ENCODE measurements at places on chromosomes 6 and 20.

GRCh38 chr6:130699742-130700141, 127.5 kb upstream of the SMLR1 start:
- H3K4me1 ChIP-seq = no peaks in the 10 kb centered on the region
- peaks cover 4% of the 10 kb centered on the region for H3K27me3 ChIP-seq
- peaks cover 1% of the 10 kb centered on the region for H3K36me3 ChIP-seq
- no peak overlapping the region for H3K27ac ChIP-seq

- H3K4me3 ChIP-seq = no peak overlapping the region
- no peak for DNase-seq
Measured at GRCh38 chr20:18984238-18985200, 170.9 kb downstream of the SCP2D1 start.

- no peaks in the 10 kb centered on the region for H3K36me3 ChIP-seq
- no peak overlapping the region for H3K27ac ChIP-seq
- H3K4me3 ChIP-seq = no peak overlapping the region
- no peaks in the 10 kb centered on the region for H3K27me3 ChIP-seq
Measured at GRCh38 chr20:60365064-60365666, 406.9 kb downstream of the CDH26 start.

DNA sequence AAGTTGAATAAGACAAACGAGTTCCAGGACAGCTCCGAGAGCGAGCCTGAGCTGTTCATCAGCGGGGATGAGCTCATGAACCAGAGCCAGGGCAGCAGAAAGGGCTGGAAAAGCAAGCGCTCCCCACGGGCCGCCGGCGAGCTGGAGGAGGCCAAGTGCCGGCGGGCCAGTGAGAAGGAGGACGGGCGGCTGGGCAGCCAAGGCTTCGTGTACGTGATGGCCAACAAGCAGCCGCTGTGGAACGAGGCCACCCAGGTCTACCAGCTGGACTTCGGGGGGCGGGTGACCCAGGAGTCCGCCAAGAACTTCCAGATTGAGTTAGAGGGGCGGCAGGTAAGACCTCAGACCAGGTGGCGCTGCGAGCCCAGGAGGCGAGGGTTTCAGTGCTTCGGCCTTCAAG, 56.0 kb upstream of the TMEM181 start:
- H3K27me3 ChIP-seq = no peaks in the 10 kb centered on the region
- DNase-seq = no peak
- H3K4me1 ChIP-seq = no peaks in the 10 kb centered on the region
- H3K36me3 ChIP-seq = peaks cover 53% of the 10 kb centered on the region
- H3K27ac ChIP-seq = no peak overlapping the region
- no peak overlapping the region for H3K4me3 ChIP-seq

GRCh38 chr20:11937230-11937629, 19.5 kb downstream of the BTBD3 start:
- H3K4me1 ChIP-seq = peaks cover 7% of the 10 kb centered on the region
- DNase-seq = no peak
- no peak overlapping the region for H3K4me3 ChIP-seq
- no peaks in the 10 kb centered on the region for H3K27me3 ChIP-seq
- H3K27ac ChIP-seq = no peak overlapping the region

DNA sequence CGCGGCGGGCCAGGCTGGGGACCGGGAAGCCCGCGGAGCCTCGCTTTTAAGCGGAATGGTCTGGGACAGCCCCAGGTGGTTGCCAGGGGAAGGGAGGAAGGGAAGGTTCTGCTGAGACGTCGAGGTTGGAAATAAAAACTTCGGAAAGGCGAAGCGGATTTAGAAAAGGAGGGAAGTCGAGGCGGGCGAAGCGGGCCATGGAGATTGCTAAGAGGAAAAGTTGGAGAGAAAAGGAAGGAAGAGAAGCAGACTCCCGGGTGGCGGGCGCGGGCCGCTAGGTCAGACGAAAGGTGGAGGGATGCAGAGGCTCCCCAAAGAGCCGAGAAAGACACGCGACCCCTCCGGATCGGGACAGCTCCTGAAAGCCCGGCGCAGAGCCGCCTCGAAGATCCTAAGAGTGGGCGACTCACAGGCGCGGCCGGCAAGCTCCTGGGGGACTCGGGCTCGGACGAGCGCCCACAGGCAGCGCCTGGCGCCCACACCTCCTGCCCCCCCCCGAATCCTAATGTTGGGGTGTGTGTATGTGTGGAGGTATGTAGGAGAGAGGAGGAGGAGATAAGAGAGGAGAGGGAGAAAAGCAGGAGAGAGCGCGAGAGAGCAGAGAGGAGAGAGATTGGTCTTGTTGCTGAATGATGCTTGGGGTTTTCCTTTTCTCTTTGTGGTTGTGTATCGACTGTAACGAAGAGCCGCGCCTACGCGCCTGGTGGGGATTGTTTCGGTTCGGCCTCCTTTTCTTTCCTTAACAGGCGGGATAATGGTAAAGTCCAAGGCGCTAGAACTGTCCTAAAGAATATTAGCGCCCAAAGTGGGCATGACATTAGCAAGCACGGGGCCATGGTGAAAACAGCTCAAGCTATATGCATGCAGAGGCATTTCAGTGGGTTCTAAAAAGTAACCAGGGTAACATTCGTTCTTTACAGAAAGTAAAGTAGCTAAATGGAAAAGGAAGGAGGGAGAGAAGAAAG, 1.5 kb downstream of the TFAP2B start:
- H3K4me3 ChIP-seq = peak overlapping the region; percentile 80
- H3K27me3 ChIP-seq = peaks cover 85% of the 10 kb centered on the region
- peak overlapping the region; percentile 92 for H3K27ac ChIP-seq
- H3K4me1 ChIP-seq = peaks cover 47% of the 10 kb centered on the region

- no peak overlapping the region for H3K27ac ChIP-seq
- H3K36me3 ChIP-seq = no peaks in the 10 kb centered on the region
- H3K4me3 ChIP-seq = no peak overlapping the region
- DNase-seq = no peak
- H3K4me1 ChIP-seq = no peaks in the 10 kb centered on the region
- H3K27me3 ChIP-seq = no peaks in the 10 kb centered on the region
Measured at GRCh38 chr6:93213028-93213427, 206.3 kb downstream of the EPHA7 start.

- peaks cover 11% of the 10 kb centered on the region for H3K36me3 ChIP-seq
- DNase-seq = no peak
Measured at GRCh38 chr6:149332602-149333265, 15.2 kb downstream of the TAB2 start.

- H3K36me3 ChIP-seq = no peaks in the 10 kb centered on the region
- DNase-seq = no peak
- H3K4me1 ChIP-seq = peaks cover 7% of the 10 kb centered on the region
- H3K4me3 ChIP-seq = no peak overlapping the region
Measured at GRCh38 chr6:144068794-144069193, 26.6 kb downstream of the SF3B5 start.

DNA sequence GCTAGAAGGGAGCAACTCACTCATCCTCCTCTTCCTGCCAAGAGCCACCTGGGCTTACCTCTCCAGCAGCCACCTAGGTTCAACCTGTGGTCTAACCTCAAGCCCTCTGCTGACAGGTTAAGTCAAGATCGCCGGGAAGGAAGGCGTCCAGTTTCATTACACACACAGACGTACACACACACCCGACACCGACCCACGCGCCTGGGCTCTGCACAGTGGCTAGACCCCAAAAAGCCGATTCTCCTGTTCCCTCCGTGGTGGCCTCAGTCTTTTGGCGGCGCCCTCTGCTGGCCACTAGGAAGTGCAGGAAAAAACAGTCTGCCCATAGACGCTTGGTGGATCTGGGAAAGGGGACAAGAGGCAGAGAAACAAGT, 52.8 kb downstream of the MRPL14 start:
- peak overlapping the region; percentile 55 for H3K4me3 ChIP-seq
- peak overlapping the region; percentile 76 for H3K27ac ChIP-seq
- peaks cover 3% of the 10 kb centered on the region for H3K27me3 ChIP-seq
- peaks cover 66% of the 10 kb centered on the region for H3K4me1 ChIP-seq

- no peaks in the 10 kb centered on the region for H3K27me3 ChIP-seq
- H3K4me1 ChIP-seq = no peaks in the 10 kb centered on the region
- no peak for DNase-seq
- no peak overlapping the region for H3K4me3 ChIP-seq
- no peaks in the 10 kb centered on the region for H3K36me3 ChIP-seq
Measured at GRCh38 chr6:167255918-167256553, 35.1 kb upstream of the UNC93A start.

DNA sequence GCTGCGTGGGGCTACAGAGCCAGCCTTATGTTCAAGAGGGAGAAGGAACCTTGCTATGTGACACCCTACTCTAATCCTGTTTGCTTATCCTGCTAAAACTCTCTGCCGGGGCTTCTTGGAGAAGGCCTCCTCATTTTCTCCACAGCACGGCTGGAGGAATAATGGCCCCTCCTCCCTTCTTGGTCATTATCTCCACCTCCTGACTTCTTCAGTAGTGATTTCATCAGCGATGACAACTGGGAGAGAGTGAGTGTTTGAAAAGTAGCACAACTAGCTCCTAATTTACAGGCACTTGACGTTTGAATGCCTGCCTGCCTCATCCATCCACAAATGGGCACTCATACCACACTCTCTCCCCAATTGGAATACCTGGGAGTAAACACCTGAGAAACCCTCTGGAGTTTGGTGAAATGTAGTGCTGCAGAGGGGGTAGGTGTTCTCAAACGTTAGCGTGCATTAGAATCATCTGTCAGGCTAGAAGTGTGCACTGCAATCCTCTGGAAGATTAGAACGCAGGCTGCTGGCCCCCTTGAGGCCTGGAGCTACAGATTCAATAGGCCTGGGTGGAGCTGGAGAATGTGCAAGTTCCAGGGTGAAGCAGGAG, 148.5 kb downstream of the FOXC1 start:
- DNase-seq = no peak
- peaks cover 47% of the 10 kb centered on the region for H3K4me1 ChIP-seq
- peaks cover 2% of the 10 kb centered on the region for H3K27me3 ChIP-seq

GRCh38 chr6:29965563-29965872, 23.2 kb downstream of the HLA-A start:
- peaks cover 31% of the 10 kb centered on the region for H3K4me1 ChIP-seq
- H3K4me3 ChIP-seq = peak overlapping the region; percentile 33
- DNase-seq = no peak
- no peaks in the 10 kb centered on the region for H3K36me3 ChIP-seq
- peaks cover 6% of the 10 kb centered on the region for H3K27me3 ChIP-seq

- H3K4me1 ChIP-seq = peaks cover 11% of the 10 kb centered on the region
- no peaks in the 10 kb centered on the region for H3K36me3 ChIP-seq
- DNase-seq = no peak
- peaks cover 44% of the 10 kb centered on the region for H3K27me3 ChIP-seq
Measured at GRCh38 chr6:169803816-169804340, 52.5 kb downstream of the ERMARD start.

DNA sequence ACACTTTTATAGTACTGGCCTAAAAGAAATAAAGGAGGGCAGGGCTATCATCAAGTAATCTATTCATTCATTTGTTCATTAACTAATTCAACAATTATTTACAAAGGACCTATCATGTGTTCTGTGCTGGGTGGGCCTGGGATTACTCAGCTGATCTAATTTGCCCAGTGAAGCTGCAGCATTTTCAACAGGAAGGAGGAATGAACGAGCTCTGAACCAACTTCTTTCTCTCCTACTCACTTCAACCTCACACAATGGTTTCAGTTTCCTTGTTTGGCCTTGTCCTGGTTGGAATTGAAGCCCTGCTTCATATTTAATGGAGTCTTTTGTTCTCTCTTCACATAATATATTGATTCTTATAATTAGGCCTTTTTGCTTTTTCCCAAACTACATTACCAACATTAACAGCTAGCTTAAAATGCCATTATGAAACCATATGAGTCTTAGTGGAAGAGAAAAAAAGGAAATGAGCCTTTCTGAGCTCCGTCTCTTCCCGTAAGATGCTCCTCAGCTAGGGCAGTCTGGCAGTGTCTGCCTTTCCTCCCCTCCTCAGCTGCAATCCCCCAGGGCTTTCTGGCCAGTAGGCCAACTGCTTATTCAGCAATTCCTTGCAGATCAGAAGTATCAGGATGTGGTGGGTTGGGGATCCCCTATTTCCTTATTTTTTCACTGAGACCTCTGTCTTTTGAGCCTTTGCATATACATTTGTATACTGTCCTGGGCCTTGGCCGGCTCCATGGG, 79.4 kb upstream of the NRN1 start:
- DNase-seq = no peak
- no peak overlapping the region for H3K4me3 ChIP-seq
- no peaks in the 10 kb centered on the region for H3K36me3 ChIP-seq
- no peaks in the 10 kb centered on the region for H3K4me1 ChIP-seq
- no peak overlapping the region for H3K27ac ChIP-seq

DNA sequence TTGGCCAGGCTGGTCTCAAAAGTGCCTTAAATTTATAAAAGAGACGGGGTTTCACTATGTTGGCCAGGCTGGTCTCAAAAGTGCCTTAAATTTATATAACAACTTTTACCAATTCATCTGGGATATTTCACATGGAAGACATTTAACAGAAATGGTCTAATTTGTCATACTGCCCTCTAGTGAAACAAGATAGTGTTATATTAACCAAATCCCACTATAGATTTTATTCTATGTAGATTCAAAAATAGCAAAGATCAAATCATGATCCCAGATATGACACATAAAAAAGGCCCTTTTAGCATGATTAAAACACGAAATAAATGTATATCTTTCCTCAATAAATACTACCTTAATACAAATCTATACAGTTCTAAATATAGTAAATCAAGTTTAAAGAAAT, 102.8 kb upstream of the TFAP2D start:
- no peak overlapping the region for H3K27ac ChIP-seq
- H3K27me3 ChIP-seq = peaks cover 35% of the 10 kb centered on the region
- no peak overlapping the region for H3K4me3 ChIP-seq
- no peaks in the 10 kb centered on the region for H3K4me1 ChIP-seq
- H3K36me3 ChIP-seq = no peaks in the 10 kb centered on the region

GRCh38 chr6:72966628-72967280, 258.5 kb downstream of the KHDC1L start:
- no peak overlapping the region for H3K27ac ChIP-seq
- peaks cover 3% of the 10 kb centered on the region for H3K4me1 ChIP-seq
- peaks cover 2% of the 10 kb centered on the region for H3K36me3 ChIP-seq
- no peaks in the 10 kb centered on the region for H3K27me3 ChIP-seq
- H3K4me3 ChIP-seq = no peak overlapping the region
- no peak for DNase-seq

Data from mesothelial cell of epicardium (in vitro differentiated cells).